ENCODE measurements at places on chromosomes 12 and 14.
A peak's percentile ranks its signal among the peaks of the same experiment; 100 is the strongest.

- no peak for DNase-seq
Observed at GRCh38 chr12:116381744-116382685, 104.5 kb upstream of the MED13L start.

- DNase-seq: no peak
Observed at GRCh38 chr14:74517731-74518130, 24.2 kb downstream of the ISCA2 start.

- DNase-seq: no peak
Observed at GRCh38 chr14:92925446-92925845, 2.5 kb downstream of the CHGA start.

- DNase-seq: no peak
Observed at GRCh38 chr12:131637986-131638385, 72.9 kb upstream of the SFSWAP start.

DNA sequence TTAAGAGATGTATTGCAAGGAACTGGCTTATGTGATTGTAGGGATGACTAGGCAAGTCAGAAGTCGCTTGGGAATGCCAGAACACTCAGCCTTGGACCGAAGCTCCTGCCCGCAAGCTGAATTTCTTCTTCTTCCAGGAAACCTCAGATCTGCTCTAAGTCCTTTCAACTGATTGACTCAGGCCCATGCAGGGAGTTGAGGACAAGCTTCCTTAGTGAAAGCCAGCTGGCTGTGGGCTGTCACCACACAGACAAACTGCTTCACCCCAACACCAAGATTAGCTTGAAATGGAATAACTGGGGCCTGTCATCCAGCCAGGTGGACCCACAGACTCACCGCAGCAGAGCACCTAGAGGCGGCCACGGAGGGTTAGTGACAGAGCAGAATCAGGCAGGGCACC, 24.7 kb downstream of the BDKRB2 start:
- DNase-seq: no peak

GRCh38 chr12:132638541-132639408, 20.2 kb downstream of the P2RX2 start:
- DNase-seq: no peak

GRCh38 chr12:12705838-12706520, 10.0 kb upstream of the GPR19 start:
- DNase-seq: peak; percentile 63
